ENCODE measurements at places on chromosomes 1 and 21. TPM values are rescaled to one million over a fixed set of nuclear protein-coding genes. Genes with fewer than 3 reads are reported as not detected.

The APOBEC4 gene
- not detected for total RNA-seq

The CMPK1 gene
- 105 TPM for total RNA-seq

The SPRR3 gene
- not detected for total RNA-seq

GRCh38 chr1:165738794-165739193 lies 29.9 kb downstream of the TMCO1 start:
- DNase-seq, result no peak

GRCh38 chr1:36284517-36284916 lies 21.7 kb upstream of the SH3D21 start:
- no peak for DNase-seq

DNA sequence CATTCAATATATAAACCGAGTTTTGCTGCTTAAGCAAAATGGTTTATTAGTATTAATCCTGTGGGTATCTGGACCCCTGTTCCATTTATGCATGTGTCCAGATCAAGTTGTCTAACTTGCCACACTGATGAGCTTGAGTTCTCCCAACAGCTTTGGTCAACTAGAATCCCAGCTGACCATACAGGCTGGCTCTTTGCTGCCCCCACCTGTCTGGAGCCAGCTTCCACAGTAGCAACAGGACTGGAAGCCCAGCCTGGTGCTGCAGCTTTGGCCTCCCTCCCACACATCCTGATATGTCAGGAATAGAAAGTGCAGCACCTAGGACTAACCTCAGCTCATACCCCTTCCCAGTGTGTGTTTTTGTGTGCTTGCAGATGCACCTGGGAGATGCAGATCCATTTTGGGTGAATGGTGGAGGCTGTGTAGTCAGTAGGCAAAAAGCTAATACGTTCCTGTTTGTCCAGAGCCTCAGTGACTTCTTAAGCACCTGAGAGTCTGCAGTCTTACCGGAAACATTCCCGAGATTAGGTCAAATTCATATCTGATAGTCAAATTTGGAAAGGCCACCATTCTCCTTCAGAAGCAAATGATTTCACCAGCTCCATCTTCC lies 40.9 kb upstream of the BEND5 start:
- DNase-seq, result no peak
